ENCODE measurements at places on chromosomes 2 and 18.

GRCh38 chr2:75284345-75284744, 85.0 kb upstream of the TACR1 start:
- DNase-seq, result no peak

DNA sequence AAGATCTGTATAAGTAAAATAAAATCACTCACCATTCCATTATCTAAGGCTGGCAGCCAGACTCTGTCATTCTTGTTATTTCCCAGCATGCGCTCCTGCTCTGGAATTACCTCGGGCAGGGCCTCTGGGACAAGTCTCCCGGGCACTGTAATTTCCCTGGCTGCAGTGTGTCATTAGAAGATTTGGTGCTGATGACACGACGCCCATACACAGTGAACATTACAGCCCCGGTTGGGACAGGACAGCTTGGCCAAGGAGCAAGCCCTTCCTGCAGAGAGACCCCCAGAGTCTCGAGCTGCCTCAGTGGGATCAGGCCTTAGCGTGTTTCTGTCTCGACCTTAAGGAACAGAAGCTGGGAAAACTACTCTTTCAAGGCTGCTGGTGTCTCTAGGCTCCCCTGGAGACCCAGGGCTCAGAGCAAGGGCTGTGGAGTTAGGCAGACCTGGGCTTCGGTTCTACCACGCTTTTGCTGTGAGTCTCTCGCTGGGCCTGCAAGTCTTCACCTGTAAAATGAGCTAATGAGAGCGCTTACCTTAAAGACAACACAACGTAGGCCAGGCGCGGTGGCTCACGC, 39.7 kb downstream of the SMAD7 start:
- no peak for DNase-seq

- DNase-seq, result no peak
Observed at GRCh38 chr2:164103271-164103670, 367.5 kb upstream of the FIGN start.

- no peak for DNase-seq
Observed at GRCh38 chr18:25141399-25141798, 210.6 kb downstream of the ZNF521 start.

GRCh38 chr2:120669121-120669952, 66.3 kb upstream of the GLI2 start:
- no peak for DNase-seq

DNA sequence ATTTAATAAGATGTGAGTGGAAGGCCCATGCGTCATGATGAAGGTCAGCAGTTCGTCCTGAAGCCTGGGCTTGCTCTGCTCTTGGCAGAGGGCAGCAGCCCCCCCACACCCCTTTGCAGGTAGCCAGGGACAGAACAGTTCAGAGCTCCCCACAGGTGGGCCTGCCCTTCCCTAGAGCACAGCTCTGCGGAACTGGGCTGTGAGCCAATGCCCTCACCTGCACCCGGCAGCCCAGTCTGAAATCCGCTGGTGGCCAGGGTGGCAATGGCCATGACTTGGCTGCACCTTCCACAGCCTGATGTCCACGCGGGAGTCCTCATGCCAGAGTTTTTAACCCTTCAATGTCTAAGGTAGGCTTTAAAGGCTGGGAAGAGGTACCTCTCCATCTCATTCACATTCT, 136.7 kb downstream of the ACKR3 start:
- DNase-seq, result no peak

DNA sequence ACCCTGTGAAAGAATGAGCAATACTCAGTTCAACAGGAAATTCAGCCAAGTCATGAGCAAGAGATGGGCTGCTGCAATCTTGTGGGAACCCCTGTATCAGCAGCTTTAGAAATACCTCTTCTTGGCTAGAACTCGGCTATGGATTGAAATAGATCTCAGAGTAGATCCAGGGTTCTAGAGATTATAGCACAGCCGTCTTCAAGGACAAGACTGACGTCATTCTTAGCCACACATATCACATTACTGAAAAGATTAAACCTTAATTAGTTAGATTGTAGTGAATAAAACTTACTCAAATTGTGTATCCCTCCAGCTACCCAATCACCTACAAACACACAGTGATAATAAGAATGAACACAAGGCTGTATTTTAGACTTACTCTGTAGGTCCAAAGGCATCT, 776.4 kb downstream of the EPHA4 start:
- DNase-seq, result no peak

DNA sequence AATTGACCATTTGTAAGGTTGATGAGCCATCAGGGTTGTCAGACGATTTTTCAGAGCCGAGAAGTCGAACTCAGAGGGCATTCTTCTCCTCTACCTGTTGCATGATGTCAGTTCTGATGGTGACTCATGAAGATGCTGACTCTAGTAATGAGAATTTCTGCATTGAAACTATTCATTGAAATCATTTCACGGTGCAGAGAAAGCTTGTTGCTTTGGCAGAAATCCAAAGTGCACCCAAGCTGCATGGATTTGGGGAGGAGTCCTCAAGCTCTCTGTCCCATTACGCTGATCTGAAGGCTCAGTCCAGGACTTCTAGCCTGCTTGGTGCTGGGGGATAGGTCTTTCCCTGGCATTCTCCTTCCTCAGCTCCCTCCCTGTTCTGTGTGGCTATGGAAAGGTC, 125.7 kb upstream of the PXDN start:
- DNase-seq, result no peak

- DNase-seq, result peak; percentile 49
Observed at GRCh38 chr2:60840880-60841279, 40.5 kb upstream of the REL start.

DNA sequence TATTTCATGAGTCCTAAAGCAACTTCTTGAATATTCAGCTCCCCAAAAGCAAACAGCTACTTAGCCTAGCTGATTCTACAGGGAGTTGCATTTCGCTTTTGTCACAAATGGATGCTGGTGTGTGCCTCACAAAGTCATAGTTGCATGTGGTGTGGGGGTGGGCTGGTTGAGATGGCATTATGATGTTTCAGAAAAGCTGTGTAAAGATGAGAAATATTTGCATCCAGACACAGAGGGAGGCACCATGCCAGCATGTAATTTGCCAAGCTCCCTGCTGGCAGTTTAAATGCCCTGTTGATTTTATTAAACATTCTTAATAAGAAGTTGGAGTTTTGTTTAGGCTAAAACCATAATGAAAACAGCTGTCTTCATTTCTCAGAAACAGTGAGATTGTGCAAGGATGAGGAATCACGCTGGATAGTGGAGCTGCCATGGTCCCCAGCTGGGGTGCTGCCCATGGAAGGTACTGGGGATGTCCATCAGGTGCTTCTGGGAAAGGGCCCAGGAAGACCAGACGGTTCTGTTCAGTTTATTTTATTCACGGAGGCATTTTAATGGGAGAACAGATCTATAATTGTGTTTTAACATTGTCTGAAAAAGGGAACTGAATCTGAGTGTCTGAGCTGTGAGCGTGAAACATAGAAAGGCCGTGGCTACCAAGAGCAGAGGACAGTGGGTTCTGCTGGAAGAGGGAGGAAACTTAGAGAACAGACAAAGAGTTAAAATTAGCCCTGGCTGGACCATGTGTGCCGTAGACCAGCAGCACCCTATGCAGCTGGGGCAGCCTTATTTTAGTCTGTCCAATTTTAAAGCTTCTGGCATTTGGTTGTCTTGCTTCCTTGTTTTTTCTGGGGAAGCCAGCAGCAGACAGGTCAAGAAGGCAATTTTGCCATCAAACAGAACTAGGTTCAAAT, 177.1 kb downstream of the FAM210A start:
- no peak for DNase-seq

DNA sequence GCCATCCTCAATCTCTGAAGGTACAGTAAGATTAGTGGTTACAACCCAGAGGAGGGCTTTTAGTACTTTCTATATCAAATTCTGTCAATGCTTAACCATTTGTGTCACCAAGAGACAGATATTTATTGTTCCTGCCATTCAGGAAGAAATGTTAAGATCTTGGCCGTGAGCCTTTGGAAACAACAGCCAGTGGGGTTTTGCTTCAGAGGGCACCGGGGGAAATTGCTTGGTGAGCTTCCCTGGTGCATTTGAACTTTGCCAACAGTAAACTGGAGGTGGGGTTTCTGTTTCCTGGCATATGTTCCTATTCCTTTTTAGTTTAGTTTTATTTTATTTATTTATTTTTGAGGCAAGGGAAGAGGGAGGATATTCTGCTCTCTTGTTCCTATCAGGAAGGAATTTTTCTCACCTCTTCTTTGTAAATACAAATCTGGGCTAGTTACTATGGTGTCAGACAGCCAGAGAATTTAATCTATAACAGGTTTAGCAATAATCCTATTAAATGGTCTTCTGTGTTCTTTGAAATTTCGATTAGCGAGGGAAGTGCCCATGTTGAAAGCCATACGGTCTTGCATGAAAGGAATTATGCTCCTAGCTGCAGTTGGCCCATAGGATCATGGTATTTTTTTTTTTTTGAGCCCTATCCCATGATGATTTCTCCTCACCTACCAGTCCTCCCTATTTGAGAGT, 95.7 kb downstream of the MAIP1 start:
- DNase-seq, result no peak

GRCh38 chr2:349390-349789, 61.5 kb upstream of the ALKAL2 start:
- no peak for DNase-seq

DNA sequence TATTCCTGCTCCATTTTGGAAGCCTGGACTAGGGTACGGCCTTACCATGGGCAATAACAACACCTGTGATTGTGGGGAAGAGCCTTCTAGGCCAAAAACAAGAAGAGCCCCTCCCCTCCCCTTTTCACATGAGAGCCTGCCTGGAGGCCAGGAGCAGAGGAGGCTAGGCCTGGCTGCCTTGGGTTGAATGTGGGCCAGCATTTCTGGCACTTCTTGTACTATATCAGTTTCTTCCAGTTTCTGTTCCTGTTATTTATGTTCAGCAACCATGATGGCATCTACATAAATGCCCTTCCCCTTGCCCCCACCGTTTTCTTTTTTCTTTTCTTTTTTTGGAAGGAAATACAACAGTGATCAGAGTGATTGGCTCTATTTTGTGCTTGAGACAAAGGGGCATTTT, 58.4 kb downstream of the KCTD18 start:
- no peak for DNase-seq

- no peak for DNase-seq
Observed at GRCh38 chr2:207847807-207848544, 78.3 kb upstream of the FZD5 start.

DNA sequence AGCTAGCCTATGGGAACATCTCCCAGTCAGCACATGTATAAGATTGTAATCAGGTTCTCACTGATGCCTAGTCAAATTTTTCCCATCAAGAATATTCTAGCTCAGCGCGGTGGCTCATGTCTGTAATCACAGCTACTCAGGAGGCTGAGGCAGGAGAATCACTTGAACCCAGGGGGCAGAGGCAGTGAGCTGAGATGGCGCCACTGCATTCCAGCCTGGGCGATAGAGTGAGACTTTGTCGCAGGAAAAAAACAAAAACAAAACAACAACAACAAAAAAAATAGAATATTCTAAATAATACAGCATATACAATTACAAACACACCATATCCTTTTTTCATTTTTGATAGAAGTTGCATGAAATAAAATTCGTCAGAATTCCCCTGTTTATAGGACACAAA, 67.5 kb upstream of the MYCN start:
- no peak for DNase-seq

GRCh38 chr2:151085181-151085611, 176.5 kb downstream of the RBM43 start:
- no peak for DNase-seq

- peak; percentile 78 for DNase-seq
Observed at GRCh38 chr2:9800975-9801726, 42.1 kb upstream of the TAF1B start.

DNA sequence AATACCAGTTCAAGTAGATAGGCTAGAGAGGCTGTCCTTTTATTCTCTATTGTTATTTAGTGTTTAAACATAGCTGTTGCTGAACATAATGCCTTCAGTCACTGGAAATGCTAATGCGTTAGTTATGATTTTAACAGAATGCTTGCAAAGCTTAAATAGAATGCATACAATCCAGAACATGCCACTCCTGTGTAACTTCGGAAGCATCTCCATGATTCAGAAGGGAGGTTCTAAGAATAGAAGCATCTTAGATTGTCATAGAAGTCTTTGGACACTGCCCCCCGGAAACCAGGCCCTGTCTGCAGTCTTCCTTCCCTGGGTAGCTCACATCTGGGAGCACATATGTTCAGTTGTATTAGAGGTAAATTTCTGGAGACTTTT, 73.2 kb downstream of the ZNF532 start:
- no peak for DNase-seq

DNA sequence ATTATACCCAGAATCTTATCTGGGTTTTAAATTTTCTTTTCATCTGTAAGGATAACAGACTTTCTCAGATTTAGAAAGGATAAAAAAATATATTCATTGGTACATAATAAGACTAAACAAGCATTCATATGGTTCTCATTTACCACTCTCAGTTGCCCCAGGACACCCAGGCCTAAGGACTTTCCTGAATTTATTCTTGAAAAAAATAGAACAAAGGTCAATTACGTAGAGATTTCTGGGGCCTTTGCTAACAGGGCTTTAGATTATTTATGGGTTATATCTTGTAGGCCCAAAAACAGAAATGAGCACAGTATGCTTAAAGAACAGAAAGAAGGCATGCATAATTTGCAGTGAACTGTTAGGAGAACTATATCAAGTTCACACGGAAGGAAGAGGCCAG, 269.0 kb upstream of the COL3A1 start:
- no peak for DNase-seq

GRCh38 chr18:9993521-9994025, 79.8 kb downstream of the VAPA start:
- DNase-seq, result no peak

- no peak for DNase-seq
Observed at GRCh38 chr18:43883886-43884285, 606.6 kb upstream of the SYT4 start.

GRCh38 chr2:159728629-159729028, 16.3 kb downstream of the MARCHF7 start:
- no peak for DNase-seq

- DNase-seq, result no peak
Observed at GRCh38 chr18:55811925-55812324, 223.9 kb upstream of the TCF4 start.

DNA sequence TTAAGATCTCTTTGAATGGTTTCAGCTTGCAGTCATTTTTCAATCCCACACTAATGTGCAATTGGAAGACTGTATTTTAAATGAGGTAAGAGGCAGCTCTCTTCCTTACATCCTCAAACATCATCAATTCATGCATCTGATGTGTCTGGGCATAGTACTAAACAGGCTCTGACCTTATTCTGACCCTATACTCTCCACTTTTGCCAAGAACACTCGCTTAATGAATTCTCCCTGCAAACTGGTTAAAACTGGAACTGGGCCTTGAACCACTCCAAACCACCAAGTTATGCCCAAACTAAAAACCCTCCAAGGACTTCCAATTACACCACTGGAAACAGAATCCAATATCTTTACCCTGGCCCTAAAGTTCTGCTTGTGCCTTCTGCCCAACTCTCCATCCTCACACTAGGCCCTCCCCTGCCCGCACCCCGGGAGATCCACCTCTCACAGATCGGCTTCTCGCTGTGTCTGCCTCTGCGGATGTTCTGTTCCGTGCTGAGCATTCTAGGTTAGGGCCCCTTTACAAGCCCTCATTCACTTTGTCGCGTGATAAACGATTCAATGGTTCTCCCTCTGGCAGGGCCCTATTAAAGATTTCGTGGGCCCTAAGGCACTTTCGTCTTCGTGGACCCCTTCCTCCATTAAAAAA, 1.2 kb downstream of the M1AP start:
- no peak for DNase-seq

Measured in CD4-positive, alpha-beta T cell treated with Interferon alpha-2 for 1 hour (primary cell).